Testis (tissue), 5 donors: ENCODE measurements at places on chromosomes 2 and 18. TPM values are rescaled to one million over a fixed set of nuclear protein-coding genes. Genes with fewer than 3 reads are reported as not detected.
A peak's percentile ranks its signal among the peaks of the same experiment; 100 is the strongest.

Gene RTTN
- 23.1 TPM for polyA plus RNA-seq

Gene CACNB4
- 7.8 TPM for polyA plus RNA-seq

- no peak for DNase-seq
- no peak overlapping the region for H3K4me3 ChIP-seq
- H3K27me3 ChIP-seq, result no peaks in the 10 kb centered on the region
- H3K36me3 ChIP-seq, result no peaks in the 10 kb centered on the region
These were observed 81.5 kb downstream of the DIS3L2 start for GRCh38 chr2:232042911-232043574.

DNA sequence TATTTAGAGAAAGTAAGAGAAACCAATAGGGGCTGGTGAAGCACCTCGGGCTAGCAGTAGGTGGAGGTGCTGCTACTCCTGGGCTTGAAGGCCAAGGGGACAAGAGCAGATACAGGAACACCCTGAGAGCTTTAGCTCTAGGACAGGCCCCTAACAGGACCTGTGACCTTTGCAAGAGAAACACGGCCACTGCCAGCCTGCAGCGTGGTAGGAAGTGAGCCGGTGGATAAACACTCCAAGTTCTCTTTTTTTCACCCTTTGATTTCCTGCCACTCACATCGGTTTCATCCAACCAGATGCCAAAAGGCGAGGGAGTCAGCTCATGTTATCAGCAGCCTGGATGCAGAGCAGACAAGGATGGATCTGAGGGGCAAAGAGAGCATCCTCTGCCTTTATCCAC is 66.8 kb upstream of the SPRED2 start:
- no peaks in the 10 kb centered on the region for H3K4me1 ChIP-seq
- no peak for DNase-seq
- no peak overlapping the region for H3K27ac ChIP-seq
- no peaks in the 10 kb centered on the region for H3K36me3 ChIP-seq

DNA sequence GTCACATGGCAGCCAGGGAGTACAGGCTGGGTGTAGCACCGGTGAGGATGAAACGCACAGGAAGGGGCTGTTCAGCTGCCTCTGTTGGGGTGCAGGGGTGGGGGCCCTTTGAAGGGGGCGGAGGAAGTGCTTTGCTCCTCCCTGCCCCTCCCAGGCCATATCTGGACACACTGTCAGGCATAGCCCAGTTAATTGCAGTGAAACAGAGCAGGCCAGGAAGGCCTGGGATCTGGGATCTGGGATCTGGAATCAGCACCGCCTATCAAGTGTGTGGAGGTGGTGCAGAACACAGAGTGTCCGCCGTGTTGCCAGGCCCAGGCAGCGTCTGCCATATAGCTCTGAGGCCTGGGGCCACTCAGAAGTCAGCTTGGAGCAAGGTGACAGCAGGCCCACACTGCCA is 119.3 kb upstream of the MSH2 start:
- H3K4me1 ChIP-seq, result no peaks in the 10 kb centered on the region
- H3K36me3 ChIP-seq, result no peaks in the 10 kb centered on the region
- H3K27ac ChIP-seq, result no peak overlapping the region
- DNase-seq, result no peak
- no peak overlapping the region for H3K4me3 ChIP-seq
- H3K27me3 ChIP-seq, result no peaks in the 10 kb centered on the region

- DNase-seq, result peak; percentile 96
- H3K4me1 ChIP-seq, result no peaks in the 10 kb centered on the region
- no peak overlapping the region for H3K27ac ChIP-seq
- H3K27me3 ChIP-seq, result no peaks in the 10 kb centered on the region
These were observed 35.4 kb downstream of the MYL12B start for GRCh38 chr18:3297025-3297984.

GRCh38 chr18:12468445-12468844 is 60.7 kb downstream of the PRELID3A start:
- H3K4me3 ChIP-seq, result no peak overlapping the region
- no peaks in the 10 kb centered on the region for H3K4me1 ChIP-seq
- H3K27ac ChIP-seq, result no peak overlapping the region
- H3K27me3 ChIP-seq, result no peaks in the 10 kb centered on the region
- H3K36me3 ChIP-seq, result no peaks in the 10 kb centered on the region
